Pancreas (tissue), 10 donors: ENCODE measurements at places on chromosomes 3 and 15. TPM values are rescaled to one million over a fixed set of nuclear protein-coding genes. Genes with fewer than 3 reads are reported as not detected.

- no peaks in the 10 kb centered on the region for H3K36me3 ChIP-seq
- no peak overlapping the region for H3K4me3 ChIP-seq
- no peak for DNase-seq
- H3K27ac ChIP-seq = no peak overlapping the region
Measured at GRCh38 chr15:52857937-52858781, 68.0 kb upstream of the ONECUT1 start.

PRR20G gene
- polyA plus RNA-seq = not detected

ERICH6 gene
- not detected for polyA plus RNA-seq

GRCh38 chr3:71614869-71615268 lies 31.3 kb upstream of the FOXP1 start:
- peaks cover 4% of the 10 kb centered on the region for H3K4me1 ChIP-seq
- H3K4me3 ChIP-seq = no peak overlapping the region
- H3K27ac ChIP-seq = no peak overlapping the region
- no peaks in the 10 kb centered on the region for H3K36me3 ChIP-seq
- DNase-seq = no peak

DNA sequence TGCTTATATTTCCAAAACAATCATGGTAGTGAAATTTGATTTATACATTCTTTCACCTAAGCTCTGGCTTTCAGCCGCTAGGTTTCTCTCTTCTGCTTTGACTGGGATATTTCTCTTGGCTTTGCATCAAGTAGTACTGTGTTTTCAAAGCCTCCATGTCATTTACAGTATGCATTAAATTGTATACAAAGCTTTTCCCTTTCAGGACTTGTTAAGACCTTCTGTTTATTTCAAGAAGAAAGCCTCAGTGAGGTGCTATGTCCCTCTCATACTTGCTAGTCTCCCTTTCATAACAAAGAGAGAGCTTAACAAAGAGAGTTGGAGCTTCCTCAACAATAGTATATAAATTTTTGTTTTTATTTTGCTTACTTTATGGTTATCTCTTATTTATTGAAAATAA lies 84.2 kb upstream of the SLC25A26 start:
- DNase-seq = no peak
- H3K36me3 ChIP-seq = no peaks in the 10 kb centered on the region
- no peaks in the 10 kb centered on the region for H3K4me1 ChIP-seq
- no peaks in the 10 kb centered on the region for H3K27me3 ChIP-seq

IFT57 gene
- polyA plus RNA-seq = 32.9 TPM

DPPA2 gene
- polyA plus RNA-seq = not detected

DNA sequence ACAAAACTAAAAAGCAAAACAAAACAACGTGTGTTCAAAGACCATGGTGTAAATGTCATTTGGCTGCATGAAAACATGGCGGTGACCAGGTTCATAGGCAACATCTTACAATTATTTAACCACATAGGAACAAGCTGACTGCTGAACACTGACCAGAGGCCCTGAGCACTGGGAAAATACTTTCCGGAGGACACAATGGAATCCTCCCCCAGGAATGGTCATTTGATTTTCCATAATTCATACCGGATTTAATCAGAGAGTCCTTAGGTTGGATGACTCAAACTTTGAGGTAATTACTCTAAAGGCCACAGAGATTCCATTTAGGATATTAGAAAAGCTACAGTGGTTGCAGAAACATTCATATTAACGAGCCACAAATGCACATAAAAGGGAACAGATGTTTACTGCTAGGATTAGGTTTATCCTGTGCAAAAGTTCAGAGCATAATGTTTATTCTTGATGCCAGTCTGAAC lies 254.7 kb downstream of the NR1D2 start:
- no peaks in the 10 kb centered on the region for H3K27me3 ChIP-seq
- no peak overlapping the region for H3K4me3 ChIP-seq
- DNase-seq = no peak

CAMKV gene
- not detected for polyA plus RNA-seq

DNAH12 gene
- polyA plus RNA-seq = 1.7 TPM

SCAANT1 gene
- not detected for polyA plus RNA-seq

GRCh38 chr3:136624371-136624770 lies 127.8 kb downstream of the STAG1 start:
- DNase-seq = no peak
- H3K27ac ChIP-seq = peak overlapping the region; percentile 57
- H3K4me3 ChIP-seq = no peak overlapping the region
- H3K27me3 ChIP-seq = no peaks in the 10 kb centered on the region
- no peaks in the 10 kb centered on the region for H3K36me3 ChIP-seq

DNA sequence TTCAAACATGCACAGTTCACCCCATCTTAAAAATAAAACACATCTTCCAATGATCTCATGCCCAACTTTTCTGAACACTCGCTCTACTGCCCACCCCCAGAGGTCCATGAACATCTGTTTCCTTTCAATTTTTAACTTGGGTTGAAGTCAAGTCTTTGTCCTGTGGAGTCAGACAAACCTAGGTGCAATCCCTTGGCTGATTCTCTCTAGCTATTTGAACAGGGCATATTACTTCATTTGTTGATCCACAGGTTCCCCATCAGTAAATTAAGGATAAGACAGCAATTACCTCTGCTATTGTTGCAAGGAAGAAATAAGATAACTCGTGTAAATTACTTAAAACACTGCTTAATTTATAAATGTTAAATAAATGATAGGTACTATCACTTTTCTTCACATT lies 180.1 kb downstream of the CNTN3 start:
- no peaks in the 10 kb centered on the region for H3K36me3 ChIP-seq
- no peak for DNase-seq
- H3K4me1 ChIP-seq = no peaks in the 10 kb centered on the region
- H3K4me3 ChIP-seq = no peak overlapping the region
- no peaks in the 10 kb centered on the region for H3K27me3 ChIP-seq
- no peak overlapping the region for H3K27ac ChIP-seq

DNA sequence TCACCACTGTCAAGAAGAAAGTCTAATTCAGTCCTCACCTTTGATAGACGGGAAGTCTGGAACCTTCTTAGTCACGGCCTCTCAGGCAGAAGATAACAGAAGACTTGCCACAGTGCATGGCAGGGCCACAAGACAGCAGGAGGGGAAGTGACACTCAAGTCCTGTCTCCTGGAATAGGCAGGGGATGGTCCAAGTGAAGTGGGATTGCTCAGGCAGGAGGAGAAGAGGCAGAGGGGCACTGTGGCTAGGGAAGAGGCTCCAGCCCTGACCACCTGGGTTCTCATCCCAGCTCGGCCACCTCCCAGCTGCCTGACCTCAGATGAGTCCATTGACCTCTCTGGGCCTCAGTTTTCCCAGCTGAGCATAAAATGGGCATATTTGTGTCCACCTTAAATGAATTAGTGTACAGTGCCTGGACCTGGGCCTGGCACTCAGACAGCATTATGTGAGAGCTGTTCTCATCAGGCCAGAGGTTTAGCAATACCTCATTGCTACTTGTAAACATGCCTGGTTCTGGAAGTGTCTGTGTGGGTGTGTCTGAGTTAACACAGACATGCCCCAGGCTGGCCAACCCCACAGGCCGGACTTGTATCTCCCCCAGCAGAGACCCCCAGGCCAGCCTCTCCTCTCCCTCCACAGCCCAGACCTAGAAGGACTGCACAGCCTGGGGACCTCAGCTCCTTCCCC lies 11.5 kb upstream of the PCSK6 start:
- H3K4me3 ChIP-seq = no peak overlapping the region
- DNase-seq = no peak
- H3K4me1 ChIP-seq = peaks cover 18% of the 10 kb centered on the region
- no peaks in the 10 kb centered on the region for H3K27me3 ChIP-seq
- no peak overlapping the region for H3K27ac ChIP-seq

AP3B2 gene
- polyA plus RNA-seq = 9.5 TPM

GRCh38 chr3:65922441-65922840 lies 116.3 kb downstream of the MAGI1 start:
- peaks cover 11% of the 10 kb centered on the region for H3K4me1 ChIP-seq
- no peak for DNase-seq
- H3K36me3 ChIP-seq = no peaks in the 10 kb centered on the region
- H3K4me3 ChIP-seq = no peak overlapping the region

CADPS gene
- 28.1 TPM for polyA plus RNA-seq

KLF15 gene
- 27.1 TPM for polyA plus RNA-seq

GRCh38 chr3:138687236-138687635 lies 78.7 kb downstream of the FAIM start:
- H3K4me3 ChIP-seq = no peak overlapping the region
- H3K27me3 ChIP-seq = no peaks in the 10 kb centered on the region
- peak overlapping the region; percentile 78 for H3K27ac ChIP-seq
- DNase-seq = no peak
- H3K36me3 ChIP-seq = no peaks in the 10 kb centered on the region

- no peak for DNase-seq
- H3K4me1 ChIP-seq = no peaks in the 10 kb centered on the region
- H3K36me3 ChIP-seq = no peaks in the 10 kb centered on the region
Measured at GRCh38 chr15:86164232-86164898, 84.7 kb downstream of the AGBL1 start.

DNA sequence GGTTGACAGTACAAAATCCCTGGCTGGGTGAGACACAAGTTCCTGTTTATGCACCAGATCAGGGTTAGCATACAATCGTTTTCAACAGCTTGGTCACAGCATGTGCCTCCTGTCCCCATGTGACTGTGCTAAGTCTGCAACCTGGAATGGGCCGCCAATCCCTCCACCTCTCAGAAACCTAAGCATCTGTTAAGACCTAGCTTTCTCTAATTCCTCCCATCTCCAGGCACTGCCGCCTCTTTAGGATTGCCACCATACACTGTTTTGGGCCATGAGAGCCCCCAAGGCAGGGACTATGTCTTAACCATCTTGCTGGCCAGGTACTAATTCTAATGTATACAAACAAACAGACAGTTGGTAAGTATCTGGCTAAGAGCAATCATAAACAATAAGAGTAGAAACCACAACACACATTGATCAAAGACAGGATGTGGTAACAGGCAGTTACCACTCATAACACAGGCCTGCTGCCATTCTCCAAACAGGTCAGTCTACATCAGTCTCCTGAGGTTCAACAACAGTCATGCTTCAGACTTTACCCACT lies 25.6 kb downstream of the SEC22C start:
- no peaks in the 10 kb centered on the region for H3K27me3 ChIP-seq
- H3K4me3 ChIP-seq = no peak overlapping the region
- H3K36me3 ChIP-seq = no peaks in the 10 kb centered on the region
- no peak overlapping the region for H3K27ac ChIP-seq
- H3K4me1 ChIP-seq = no peaks in the 10 kb centered on the region

DNA sequence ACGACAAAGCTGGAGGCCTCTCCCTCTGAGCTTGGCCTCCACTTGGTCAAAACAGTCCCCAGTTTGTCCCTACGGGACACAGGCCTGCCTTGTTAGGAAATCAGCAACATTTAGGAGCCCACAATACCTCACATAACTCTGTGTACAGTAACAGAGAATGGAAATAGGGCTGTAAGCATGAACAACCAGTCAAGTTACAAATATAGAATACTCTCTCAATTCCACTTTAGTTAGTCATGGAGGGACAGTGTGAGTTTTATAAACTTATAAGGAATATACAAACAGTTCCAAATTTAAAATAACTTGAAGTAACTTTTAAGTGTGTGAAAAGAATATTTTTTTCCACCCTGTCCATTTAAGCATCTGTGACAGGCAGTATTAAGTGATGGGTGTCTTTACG lies 129.4 kb downstream of the PGPEP1L start:
- H3K36me3 ChIP-seq = no peaks in the 10 kb centered on the region
- no peak overlapping the region for H3K4me3 ChIP-seq
- H3K4me1 ChIP-seq = peaks cover 10% of the 10 kb centered on the region
- no peak overlapping the region for H3K27ac ChIP-seq
- no peaks in the 10 kb centered on the region for H3K27me3 ChIP-seq
- DNase-seq = no peak

DNA sequence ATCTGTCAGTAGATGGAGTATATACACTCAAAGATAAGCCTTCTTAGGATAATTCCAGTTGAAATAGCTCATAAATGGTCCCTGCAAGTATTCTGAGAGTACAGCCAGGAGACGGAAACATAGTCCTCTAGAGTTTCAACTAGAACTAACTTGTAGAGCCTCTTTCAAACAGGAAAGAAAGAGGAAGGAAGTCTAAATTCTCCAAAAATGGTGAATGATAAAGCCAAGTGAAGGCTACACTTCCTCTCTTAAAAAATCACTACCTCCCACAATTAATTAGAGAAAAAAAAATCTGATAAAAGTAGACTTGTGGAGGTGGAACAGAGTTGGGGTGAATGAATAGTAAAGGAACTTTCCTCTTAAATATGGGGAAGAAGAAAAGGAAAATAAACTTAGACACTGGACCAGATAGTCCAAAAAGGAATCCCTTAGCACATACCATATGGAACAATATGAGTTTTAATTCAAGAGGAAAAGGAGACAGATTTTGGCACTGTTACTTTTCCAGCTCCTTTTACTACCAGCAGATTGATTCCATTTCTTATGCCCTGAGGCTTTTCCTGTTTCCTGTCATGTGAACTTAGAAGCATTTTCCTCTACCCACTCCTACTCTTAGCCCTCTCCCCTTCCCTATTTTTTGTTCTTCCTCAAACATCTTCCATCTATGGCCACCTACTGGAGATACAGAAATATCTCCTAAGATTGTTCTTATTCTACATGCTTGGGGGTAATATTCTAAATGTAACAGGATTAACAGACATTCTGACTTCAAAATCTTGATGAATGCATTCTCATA lies 207.6 kb downstream of the CHST2 start:
- no peak overlapping the region for H3K4me3 ChIP-seq
- H3K27ac ChIP-seq = no peak overlapping the region
- no peaks in the 10 kb centered on the region for H3K4me1 ChIP-seq

TTC23 gene
- 5.5 TPM for polyA plus RNA-seq

THBS1 gene
- polyA plus RNA-seq = 14.0 TPM

DNA sequence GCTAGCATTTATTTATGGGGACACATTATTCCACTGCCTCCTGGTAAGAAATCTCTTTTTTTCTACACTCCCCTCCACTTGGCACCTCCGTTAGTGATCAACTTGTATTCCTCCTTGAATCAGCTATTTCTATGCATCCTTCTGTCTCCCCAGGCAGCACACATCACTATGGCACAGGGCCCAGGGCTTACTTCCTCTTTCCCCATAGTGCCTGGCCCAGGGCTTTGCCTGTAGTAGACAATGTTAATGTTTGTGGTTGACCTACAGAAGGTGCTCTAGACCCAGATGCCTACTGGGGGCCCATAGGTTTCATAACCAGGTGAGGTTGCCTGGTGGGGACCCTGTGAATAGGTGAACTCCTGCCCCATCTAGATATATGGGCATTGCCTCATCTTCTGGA lies 44.9 kb downstream of the EPHB1 start:
- no peaks in the 10 kb centered on the region for H3K4me1 ChIP-seq
- no peaks in the 10 kb centered on the region for H3K36me3 ChIP-seq
- DNase-seq = no peak
- no peaks in the 10 kb centered on the region for H3K27me3 ChIP-seq
- H3K4me3 ChIP-seq = no peak overlapping the region

DNA sequence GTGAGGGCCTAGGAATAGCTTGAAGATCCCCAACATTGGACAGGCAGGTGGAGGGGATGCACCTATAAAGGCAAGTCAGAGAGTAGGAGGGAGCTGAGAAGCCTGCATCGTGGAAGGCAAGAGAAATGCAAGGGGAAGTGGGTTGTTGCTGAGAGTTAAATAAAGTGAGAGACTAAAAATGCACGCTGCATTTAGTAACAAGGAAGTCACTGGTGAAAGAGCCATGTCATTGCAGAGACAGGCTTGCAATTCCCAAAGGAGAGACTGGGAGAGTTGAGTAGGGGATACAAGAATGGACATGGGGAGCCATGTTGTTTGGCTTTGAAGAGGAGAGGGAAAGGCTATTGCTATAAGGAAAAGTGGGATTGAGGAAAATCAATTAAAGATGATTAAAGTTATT lies 77.0 kb upstream of the HEG1 start:
- no peak overlapping the region for H3K27ac ChIP-seq
- H3K4me1 ChIP-seq = no peaks in the 10 kb centered on the region
- H3K36me3 ChIP-seq = no peaks in the 10 kb centered on the region
- H3K4me3 ChIP-seq = no peak overlapping the region

GRCh38 chr15:47422881-47423665 lies 294.2 kb upstream of the SEMA6D start:
- H3K4me3 ChIP-seq = no peak overlapping the region
- H3K27ac ChIP-seq = no peak overlapping the region
- no peaks in the 10 kb centered on the region for H3K36me3 ChIP-seq
- H3K27me3 ChIP-seq = no peaks in the 10 kb centered on the region
- no peak for DNase-seq
